ENCODE measurements at places on chromosomes 5 and 9.

GRCh38 chr9:38177680-38178079, 108.7 kb upstream of the SHB start:
- no peak for DNase-seq

DNA sequence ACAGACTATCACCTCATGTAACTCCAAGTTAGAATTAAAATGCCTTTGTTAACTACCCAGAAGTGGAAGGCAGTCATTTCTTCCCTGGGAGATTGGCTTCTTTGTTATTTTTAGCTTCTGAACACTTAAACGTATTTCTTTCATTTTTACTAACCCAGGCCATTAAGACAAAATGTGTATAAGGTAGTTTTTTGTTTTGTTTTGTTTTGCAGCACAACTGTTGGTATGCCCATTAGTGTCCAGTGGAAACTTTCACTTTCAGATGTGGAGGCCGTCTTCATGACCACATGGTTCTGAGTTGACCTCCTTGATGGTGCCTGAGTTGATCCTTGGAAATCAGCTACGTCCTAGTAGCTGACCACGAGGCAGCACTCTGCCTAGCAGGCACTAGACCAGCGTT, 264.6 kb upstream of the ZNF608 start:
- no peak for DNase-seq

DNA sequence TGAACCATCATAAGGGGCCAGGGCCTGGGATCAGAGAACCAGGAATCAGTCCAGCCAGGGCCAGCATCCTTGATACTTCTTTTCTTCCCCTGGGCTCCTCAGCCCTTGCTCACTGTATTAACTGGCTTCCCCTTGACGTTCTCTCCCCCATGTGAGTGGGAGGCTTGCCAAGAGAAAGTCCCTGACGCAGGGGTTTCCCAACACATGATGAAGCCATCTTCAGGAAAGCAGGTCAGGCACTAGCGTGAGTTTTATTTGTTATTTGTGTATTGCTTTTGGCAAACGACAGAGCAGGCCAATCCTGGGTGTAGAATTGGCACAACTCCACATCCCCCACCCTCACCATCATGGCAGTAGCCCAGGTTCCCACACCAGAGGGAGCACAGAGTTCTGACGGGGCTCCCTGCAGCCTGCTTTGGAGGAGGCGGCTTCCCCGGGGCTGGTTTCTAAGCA, 165.5 kb upstream of the NFIL3 start:
- DNase-seq: no peak

DNA sequence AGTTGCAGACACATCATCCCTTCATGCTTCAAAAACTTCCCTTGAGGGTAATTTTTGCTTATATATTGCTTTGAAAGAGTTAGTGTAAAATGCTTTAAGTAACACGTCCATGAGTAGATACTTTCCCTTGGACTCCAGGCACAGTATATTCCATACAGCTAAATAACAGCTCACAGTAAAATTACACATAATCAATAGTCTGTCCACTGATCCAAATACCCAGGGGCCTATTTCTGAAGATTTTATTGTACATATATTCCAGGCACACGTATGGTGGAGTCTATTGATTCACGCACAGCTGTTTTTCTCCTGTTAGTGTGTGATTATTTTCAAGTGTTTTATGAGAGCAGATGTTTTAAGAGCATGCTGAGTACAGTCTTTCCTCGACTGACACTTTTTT, 223.7 kb upstream of the GRAMD2B start:
- no peak for DNase-seq

- DNase-seq: peak; percentile 63
These were observed 186.7 kb downstream of the PDZD2 start for GRCh38 chr5:31825518-31826068.

- no peak for DNase-seq
These were observed 19.3 kb upstream of the ABO start for GRCh38 chr9:133294257-133294656.

- no peak for DNase-seq
These were observed 20.7 kb downstream of the SPRY4 start for GRCh38 chr5:142304013-142304701.

GRCh38 chr5:43041110-43041668, 1.1 kb upstream of the ANXA2R start:
- DNase-seq: peak; percentile 71

GRCh38 chr5:87300744-87301143, 33.1 kb downstream of the RASA1 start:
- DNase-seq: peak; percentile 38

- DNase-seq: peak; percentile 3
These were observed 98.9 kb downstream of the ACTL7B start for GRCh38 chr9:108756746-108757490.

DNA sequence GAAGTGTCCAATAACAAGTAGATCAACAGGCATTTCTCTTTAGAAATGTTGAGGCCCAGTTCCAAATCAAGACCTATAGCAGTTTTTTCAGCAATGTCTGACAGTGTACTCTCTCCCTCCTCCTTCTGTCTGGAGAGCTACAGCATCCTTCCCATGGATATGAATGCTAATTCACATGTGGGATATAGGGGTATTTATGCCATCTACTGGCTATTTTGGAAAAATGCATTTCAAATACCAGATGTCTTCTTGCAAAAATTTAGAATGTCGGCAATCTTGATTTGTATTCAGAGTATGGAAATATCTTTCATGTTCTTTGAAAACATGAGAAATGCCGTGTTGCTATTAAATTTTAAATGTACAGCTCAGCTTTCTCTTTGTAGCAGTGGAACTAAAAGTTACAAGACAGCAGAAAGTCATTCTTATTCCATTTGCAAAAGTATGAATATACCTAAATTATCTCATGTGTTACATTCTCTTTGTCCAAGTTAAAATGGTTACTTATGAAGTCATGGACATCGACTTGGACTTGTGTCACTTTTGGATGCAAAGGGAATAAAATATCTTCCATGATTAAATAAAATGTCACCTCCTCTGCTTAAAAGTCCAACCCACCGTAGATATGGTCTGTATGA, 647.8 kb downstream of the TAF11L14 start:
- peak; percentile 67 for DNase-seq

- no peak for DNase-seq
These were observed 2.0 kb upstream of the TNFAIP8 start for GRCh38 chr5:119353686-119354366.

DNA sequence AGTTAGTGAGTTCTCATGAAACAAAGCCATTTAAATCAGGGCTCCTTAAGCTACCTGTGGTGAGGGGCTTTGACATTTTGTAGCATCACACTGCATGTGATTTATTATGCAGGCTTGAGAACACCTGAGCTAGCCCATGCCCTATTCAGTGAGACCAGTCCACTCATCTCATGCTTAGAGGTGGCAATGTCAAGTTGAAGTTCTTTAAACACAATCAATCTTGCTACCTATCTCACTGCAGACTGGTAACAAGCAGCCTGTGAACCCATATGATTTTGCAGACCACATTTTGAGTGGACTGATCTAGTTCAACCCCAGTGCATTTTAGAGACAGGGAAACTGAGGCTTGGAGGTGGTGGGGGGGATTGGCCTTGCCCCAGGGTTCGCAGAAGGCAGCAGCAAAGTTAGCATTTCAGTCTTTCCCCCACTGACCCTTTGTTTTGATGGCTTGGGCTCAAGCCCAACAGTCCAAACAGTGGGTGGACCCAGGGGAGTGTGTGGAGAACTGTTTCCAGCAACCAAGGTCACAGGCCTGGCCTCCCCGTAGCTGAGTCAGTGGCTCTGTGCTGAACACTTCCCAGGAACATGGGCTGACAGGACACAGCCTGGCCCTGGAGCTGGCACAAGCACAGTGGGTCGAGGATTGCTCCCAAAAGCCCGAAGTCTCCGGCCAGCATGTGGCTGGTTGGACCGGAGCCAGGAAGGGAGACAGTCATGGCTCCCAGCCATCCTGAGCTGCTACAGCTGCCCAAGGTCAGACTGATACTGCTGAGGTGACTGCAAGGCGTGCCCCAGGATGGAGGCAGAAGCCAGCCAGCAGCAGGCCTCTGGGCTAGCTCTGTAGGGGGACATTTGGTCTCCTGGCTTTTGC, 95.3 kb downstream of the RGS3 start:
- no peak for DNase-seq

GRCh38 chr5:42767491-42768105, 11.0 kb downstream of the CCDC152 start:
- peak; percentile 79 for DNase-seq

DNA sequence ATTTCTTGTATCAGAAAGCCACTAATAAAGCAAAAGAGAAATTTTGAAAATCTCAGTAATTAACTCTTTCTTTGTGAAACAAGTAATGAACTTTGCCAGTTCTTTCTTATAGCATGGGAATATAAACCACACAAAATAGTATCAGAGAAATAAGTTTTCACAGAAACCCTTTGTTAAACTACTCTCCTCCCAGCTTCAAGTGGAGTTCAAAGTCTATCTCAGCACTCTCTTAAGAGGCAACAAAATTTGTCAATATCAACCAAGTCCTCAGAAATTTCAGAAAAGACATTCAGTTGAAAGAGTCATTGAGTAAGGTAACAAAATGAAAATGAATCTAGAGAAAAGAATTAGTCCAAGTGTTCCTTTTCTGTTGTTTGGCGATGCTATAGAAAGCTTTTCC, 89.3 kb downstream of the NTRK2 start:
- no peak for DNase-seq

DNA sequence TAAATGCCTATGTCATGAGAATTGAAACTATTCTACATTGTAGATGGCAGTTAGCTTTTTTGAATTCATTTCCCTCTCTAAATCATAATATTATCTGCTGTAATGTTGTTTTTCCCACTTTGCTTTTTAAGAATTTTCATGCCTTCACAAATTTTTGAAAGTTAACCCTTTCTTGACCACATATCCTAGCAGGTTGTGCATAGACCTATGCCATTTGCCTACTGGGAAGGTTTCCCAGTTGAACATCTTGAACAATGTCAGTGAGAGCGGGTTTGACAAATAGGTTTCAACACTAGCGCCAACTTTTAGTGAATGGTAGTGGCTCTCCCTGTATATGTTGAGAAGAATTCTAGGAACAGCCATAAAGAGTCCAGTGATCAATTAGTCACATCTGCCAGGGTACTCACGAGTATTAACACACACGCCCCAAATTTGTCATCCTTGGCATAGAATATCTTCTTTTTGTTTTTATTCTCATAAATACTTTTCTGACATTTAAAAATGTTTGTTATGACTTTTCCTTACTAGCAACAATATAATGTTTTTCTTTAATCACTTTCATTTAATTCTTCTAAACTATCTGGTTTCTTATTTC, 307.6 kb downstream of the PJA2 start:
- DNase-seq: no peak

DNA sequence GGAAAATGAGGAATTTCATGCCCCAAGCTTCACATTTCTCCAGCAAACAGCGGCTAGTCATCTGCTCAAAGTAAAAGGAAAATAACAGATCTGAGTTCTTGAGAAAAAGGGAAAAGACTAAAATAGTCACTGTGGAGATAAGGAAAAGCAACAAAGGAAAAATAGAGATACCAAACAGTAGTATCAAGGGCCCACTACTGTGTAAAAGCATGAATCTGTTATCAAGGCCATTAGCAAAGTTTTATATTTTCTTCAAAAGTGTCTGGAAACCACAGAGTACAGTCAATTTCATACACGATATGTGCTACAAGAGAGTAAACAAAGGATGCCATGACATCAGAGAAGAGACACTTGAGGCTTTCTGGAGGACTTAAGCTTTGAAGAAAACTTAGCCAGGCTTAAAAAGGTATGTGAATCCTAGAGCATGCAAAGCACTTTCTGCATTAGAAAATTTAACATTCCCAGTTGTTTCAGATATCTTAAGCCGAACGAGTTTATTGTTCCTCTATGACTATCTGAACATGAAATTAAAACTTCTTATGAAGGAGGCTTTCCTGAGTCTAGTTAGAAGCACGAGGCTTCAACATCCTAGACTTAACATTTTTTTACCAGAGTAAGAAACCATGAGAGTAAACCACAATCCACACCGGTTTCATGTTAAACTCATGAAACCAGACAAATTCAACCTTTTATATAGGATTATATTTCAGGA, 1.2 kb downstream of the TTC33 start:
- DNase-seq: no peak

DNA sequence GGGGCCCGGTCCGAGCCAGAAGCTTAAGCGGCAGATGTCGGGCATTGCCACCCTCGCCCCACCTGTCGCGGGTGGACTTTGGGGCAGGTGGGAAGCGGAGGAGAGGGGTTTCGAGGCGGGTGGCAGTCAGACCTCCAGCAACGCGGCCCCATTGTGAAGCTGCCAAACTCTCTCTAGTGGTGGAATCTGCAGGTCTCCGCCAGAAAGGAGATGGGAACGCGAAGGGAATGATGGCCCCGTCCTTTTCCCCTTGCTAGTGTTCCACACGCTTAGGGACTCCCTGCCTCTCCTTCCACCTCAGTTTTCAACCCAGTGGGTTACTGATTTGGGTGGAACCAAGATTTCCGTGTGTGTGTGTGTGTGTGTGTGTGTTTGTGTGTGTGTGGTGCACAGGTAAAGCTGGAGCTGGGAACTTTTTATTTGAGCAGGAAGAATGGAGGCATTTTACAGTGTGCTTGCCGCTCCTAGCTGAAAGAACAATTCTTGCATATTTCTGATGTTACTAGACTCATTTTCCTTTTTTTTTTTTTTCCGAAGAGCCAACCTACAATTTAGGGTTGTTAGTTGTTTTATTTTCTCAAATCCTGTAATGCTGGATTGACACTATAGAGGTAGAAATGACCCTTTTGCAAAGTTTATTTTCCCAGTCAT, 1.3 kb downstream of the MACIR start:
- DNase-seq: peak; percentile 57

- no peak for DNase-seq
These were observed 27.2 kb downstream of the MORN5 start for GRCh38 chr9:122186777-122187470.

DNA sequence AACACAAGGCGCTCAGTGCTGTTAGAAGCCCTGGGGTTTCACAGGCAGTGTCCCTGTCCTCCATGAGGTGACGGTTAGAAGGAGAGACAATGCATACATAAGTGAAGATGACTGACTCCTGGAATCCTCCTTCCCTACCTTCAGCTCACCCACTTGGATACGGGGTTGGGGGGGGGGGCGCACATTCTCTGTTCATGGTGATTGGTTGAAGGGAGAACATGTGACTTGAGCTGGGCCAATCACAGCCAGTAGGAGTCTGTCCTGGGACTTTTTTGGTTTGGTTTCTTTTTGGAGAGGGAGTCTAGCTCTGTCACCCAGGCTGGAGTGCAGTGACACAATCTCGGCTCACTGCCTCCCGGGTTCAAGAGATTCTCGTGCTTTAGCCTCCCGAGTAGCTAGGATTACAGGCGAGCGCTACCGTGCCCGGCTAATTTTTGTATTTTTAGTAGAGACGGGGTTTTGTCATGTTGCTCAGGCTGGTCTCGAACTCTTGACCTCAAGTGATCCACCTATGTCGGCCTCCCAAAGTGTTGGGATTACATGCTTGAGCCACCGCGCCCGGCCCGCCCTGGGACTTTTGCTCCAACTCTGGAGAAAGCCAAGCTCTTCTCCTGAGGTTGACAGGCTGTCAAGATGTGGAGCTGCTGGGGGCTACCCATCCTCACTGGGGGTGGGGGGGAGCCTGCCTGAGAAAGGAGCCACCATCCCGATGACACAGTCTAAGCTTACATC, 30.8 kb downstream of the SH3PXD2B start:
- no peak for DNase-seq

- DNase-seq: no peak
These were observed 57.7 kb downstream of the GPBP1 start for GRCh38 chr5:57231607-57232006.

- no peak for DNase-seq
These were observed 146.1 kb downstream of the PLCXD3 start for GRCh38 chr5:41364346-41364745.

GRCh38 chr5:133897431-133897830, 71.0 kb downstream of the C5orf15 start:
- no peak for DNase-seq

All from Kasumi-1 (cell line).